ENCODE measurements at places on chromosomes 4 and X. TPM values are rescaled to one million over a fixed set of nuclear protein-coding genes. Genes with fewer than 3 reads are reported as not detected.

Gene MAGEA9B
- polyA plus RNA-seq = not detected

Gene UGT2B10
- polyA plus RNA-seq = not detected

Gene LRP2BP
- polyA plus RNA-seq = 0.48 TPM

Gene PHOX2B
- not detected for polyA plus RNA-seq

Gene IL3RA
- polyA plus RNA-seq = 6.7 TPM

Gene FRAS1
- polyA plus RNA-seq = 0.12 TPM

Gene XKRX
- polyA plus RNA-seq = 0.22 TPM

Gene MTTP
- polyA plus RNA-seq = 0.09 TPM

Gene RBM46
- not detected for polyA plus RNA-seq

Gene TEC
- 2.0 TPM for polyA plus RNA-seq

Gene GIMD1
- not detected for polyA plus RNA-seq

Gene SLC2A9
- 1.9 TPM for polyA plus RNA-seq

Gene ADAMTS3
- 0.16 TPM for polyA plus RNA-seq

Gene AKAP14
- not detected for polyA plus RNA-seq

Gene OTUD6A
- not detected for polyA plus RNA-seq

Gene NMU
- not detected for polyA plus RNA-seq

Gene GPRASP2
- 4.4 TPM for polyA plus RNA-seq

Gene PAGE4
- not detected for polyA plus RNA-seq

Gene RASSF6
- polyA plus RNA-seq = 0.41 TPM

Gene CNKSR2
- polyA plus RNA-seq = 1.6 TPM

Gene TRPC5OS
- polyA plus RNA-seq = not detected

Gene CT45A5
- not detected for polyA plus RNA-seq

Gene VCX3A
- 0.16 TPM for polyA plus RNA-seq

Gene CLDN24
- polyA plus RNA-seq = not detected
